ENCODE measurements at places on chromosomes 4 and X. TPM values are rescaled to one million over a fixed set of nuclear protein-coding genes. Genes with fewer than 3 reads are reported as not detected.

The DCLK2 gene
- 23.8 TPM for total RNA-seq

The FGF5 gene
- total RNA-seq = 1.1 TPM

DNA sequence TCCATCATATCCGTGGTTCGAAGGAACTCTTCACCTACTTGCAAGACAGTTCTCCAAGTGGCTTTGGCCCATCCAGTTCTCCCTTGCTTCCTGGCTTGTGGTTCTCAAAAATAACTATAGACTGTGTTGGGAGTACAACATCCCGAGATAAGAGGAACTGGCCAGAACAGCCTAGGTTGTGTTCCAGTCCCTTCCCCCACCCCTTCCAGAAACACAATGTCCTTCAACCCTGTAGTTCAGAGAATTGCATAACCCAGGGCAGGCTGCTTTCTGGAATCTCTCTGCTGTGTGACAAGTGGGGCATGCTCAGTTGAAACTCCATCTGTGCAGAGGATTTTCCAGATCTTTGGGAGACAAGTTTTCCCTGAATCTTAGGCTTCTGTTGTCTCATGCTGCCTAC lies 206.5 kb downstream of the PCDH10 start:
- no peak overlapping the region for H3K27ac ChIP-seq
- no peaks in the 10 kb centered on the region for H3K4me1 ChIP-seq
- no peaks in the 10 kb centered on the region for H3K36me3 ChIP-seq
- no peak overlapping the region for H3K4me3 ChIP-seq

DNA sequence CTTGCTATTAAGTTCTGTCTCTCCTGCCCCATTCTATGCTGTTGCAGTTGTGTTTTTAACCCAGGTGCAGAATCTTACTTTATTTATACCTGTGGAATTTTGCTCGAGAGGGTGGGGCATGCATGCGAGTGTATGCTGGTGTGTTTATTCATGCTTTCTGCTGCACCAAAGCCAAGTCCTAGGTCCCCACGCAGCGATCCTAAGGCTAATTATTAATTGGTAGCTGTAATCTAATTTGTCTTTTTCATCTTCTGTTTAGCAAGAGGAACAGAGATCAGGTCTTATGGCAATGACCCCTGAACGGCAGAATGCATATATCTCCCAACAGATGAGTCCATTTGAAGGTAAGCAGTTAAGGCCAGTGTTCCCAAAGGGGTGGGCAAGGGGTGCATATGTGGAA lies 58.7 kb upstream of the MTM1 start:
- H3K4me1 ChIP-seq = peaks cover 9% of the 10 kb centered on the region
- H3K4me3 ChIP-seq = no peak overlapping the region
- H3K27me3 ChIP-seq = no peaks in the 10 kb centered on the region
- no peak for DNase-seq
- no peak overlapping the region for H3K27ac ChIP-seq
- no peaks in the 10 kb centered on the region for H3K36me3 ChIP-seq

The CTAG2 gene
- not detected for total RNA-seq

- H3K27ac ChIP-seq = peak within 1 kb of the TSS; percentile 80
- peak; percentile 97 for DNase-seq
- no peaks in the 10 kb centered on the region for H3K36me3 ChIP-seq
- H3K4me3 ChIP-seq = peak within 1 kb of the TSS; percentile 49
These were observed at the start of gene PLK4 for GRCh38 chr4:127880763-127881562. PLK4 (plus strand) TSS chr4:127880893; CDS start chr4:127881135, 242 bp downstream.

DNA sequence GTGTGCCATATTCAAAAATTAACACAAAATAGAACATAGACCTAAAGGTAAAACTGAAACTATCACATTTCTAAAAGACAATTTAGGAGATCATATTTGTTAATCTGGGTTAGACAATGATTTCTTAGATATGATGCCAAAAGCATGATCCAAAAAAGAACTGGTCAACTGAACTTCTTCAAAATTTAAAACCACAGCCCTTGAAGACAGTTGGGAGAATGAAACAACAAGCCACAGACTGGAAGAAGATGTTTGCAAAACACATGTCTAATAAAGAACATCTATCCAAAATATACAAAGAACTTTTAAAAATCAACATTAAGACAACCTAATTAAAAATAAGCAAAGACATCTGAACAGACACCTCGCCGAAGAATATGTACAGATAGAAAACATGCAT lies 19.5 kb downstream of the COMMD8 start:
- no peak overlapping the region for H3K4me3 ChIP-seq
- H3K27ac ChIP-seq = no peak overlapping the region
- DNase-seq = no peak
- H3K4me1 ChIP-seq = no peaks in the 10 kb centered on the region
- H3K36me3 ChIP-seq = no peaks in the 10 kb centered on the region

- DNase-seq = no peak
- H3K27ac ChIP-seq = no peak overlapping the region
- peaks cover 2% of the 10 kb centered on the region for H3K27me3 ChIP-seq
- H3K4me1 ChIP-seq = no peaks in the 10 kb centered on the region
- no peak overlapping the region for H3K4me3 ChIP-seq
These were observed 234.6 kb downstream of the AFAP1 start for GRCh38 chr4:7705062-7705461.

The ZNF185 gene
- total RNA-seq = 3.2 TPM

DNA sequence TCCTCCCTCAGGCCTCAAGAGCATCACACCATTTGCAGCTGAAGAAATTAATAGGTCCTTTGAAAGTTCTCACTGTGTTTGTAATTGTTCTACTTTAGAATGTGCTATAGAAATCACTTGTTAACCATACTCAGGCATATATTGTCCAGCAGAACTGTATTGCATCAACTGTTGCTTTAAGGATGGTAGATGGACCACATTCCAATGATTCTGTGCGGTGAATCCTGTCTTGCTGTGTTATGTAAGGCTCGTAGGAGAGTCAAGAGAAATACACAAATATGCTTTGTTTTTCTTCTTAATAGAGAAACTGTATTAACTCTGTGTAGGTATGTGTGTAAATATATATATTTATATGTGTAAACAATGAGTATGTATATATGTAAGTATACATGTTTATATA lies 6.3 kb upstream of the ADGRA3 start:
- no peaks in the 10 kb centered on the region for H3K36me3 ChIP-seq
- H3K27ac ChIP-seq = no peak overlapping the region
- no peak for DNase-seq

DNA sequence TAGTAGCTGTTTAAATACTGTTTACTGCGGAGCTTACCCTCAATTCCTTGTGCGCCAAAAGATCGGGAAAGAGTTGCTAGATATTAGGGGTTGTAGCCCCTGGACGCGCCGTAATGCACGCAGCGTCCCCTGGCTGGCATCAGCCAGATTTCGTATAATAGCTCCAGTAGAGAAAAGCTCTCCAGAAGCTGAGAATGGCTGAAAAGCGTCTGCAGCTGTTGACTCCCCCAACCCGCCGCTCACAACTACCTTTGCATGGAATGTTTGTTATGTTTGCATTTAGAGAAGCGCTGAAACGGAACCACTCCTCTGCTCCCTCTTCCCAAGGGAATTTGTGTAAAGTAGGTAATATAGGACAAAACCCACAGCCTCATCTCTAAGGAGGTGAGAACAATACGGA lies 3.7 kb downstream of the DOCK11 start:
- no peaks in the 10 kb centered on the region for H3K27me3 ChIP-seq
- no peaks in the 10 kb centered on the region for H3K36me3 ChIP-seq
- no peak for DNase-seq
- no peak overlapping the region for H3K4me3 ChIP-seq

The AFM gene
- total RNA-seq = not detected

DNA sequence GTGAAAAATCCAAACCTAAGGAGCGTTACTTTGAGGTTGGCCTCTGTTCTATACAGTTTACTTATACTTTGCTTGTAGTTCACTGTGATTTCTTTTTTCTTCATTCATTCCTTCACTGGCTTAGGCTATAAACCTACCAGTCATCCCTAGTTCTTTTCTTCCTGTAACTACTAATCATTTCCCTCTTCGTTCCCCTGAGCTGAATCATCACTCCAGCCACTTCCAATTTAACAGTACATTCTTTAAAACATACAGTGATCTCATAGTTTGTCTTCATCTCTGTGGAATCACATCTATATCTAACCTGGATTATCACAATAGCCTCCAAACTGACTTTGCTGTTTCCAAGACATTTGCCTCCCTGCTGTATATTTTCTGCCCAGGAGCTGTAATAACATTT lies 25.2 kb upstream of the NPFFR2 start:
- no peak overlapping the region for H3K4me3 ChIP-seq
- H3K36me3 ChIP-seq = no peaks in the 10 kb centered on the region
- no peak for DNase-seq
- no peaks in the 10 kb centered on the region for H3K4me1 ChIP-seq

- H3K27me3 ChIP-seq = no peaks in the 10 kb centered on the region
- peak overlapping the region; percentile 60 for H3K4me3 ChIP-seq
- DNase-seq = no peak
These were observed 725 bp downstream of the SMC1A start for GRCh38 chrX:53421772-53422085.

DNA sequence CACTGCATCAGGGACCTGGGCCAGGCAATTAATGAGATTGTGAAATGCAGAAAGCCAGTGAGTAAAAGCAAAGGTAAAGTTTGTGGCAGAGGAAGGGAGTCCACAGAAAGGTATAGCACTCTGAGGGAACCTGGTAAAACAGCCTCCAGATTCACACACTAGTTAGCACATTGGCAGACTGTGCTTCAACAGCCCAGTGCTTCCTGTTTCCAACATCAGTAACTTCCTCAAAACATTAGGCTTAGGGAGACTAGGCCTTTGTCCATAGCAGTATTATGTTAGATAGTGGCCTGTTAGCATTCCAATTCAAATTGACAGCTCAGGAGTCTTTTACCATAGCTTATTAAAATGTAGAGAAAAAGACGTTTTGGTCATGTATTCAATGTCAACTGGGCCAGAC lies 582.6 kb upstream of the ACTRT1 start:
- no peaks in the 10 kb centered on the region for H3K36me3 ChIP-seq
- H3K4me1 ChIP-seq = no peaks in the 10 kb centered on the region
- no peak overlapping the region for H3K4me3 ChIP-seq
- no peak overlapping the region for H3K27ac ChIP-seq

GRCh38 chr4:188408244-188409030 lies 269.2 kb downstream of the TRIML1 start:
- no peaks in the 10 kb centered on the region for H3K4me1 ChIP-seq
- no peaks in the 10 kb centered on the region for H3K27me3 ChIP-seq
- no peak overlapping the region for H3K27ac ChIP-seq

- no peak overlapping the region for H3K27ac ChIP-seq
- no peak overlapping the region for H3K4me3 ChIP-seq
- DNase-seq = no peak
- no peaks in the 10 kb centered on the region for H3K36me3 ChIP-seq
- H3K4me1 ChIP-seq = no peaks in the 10 kb centered on the region
- no peaks in the 10 kb centered on the region for H3K27me3 ChIP-seq
These were observed 294.6 kb downstream of the ANK2 start for GRCh38 chr4:113344100-113344499.

- no peaks in the 10 kb centered on the region for H3K27me3 ChIP-seq
- DNase-seq = no peak
- no peaks in the 10 kb centered on the region for H3K4me1 ChIP-seq
- H3K27ac ChIP-seq = no peak overlapping the region
- H3K4me3 ChIP-seq = no peak overlapping the region
These were observed 40.9 kb upstream of the XK start for GRCh38 chrX:37644381-37645305.

DNA sequence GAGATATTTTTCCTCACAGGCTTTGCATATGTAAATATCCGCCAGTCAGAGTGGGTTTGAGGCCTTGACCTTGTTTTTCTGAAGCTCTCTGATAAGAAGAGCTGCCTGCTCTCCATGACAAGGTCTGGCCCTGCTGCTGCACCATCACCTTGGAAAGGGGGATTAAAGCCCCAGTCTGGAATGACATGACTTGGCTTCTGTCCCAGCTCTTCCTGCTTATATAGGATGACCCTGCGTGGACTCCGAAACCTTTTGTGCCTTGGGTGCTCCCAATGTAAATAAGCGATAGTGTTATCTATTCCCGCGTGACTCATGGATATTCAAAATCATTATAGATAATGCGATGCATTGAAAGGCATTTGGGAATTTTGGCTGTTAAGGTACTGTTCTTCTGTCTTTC lies 139.3 kb downstream of the BMPR1B start:
- no peak overlapping the region for H3K4me3 ChIP-seq
- DNase-seq = no peak
- no peaks in the 10 kb centered on the region for H3K4me1 ChIP-seq
- no peak overlapping the region for H3K27ac ChIP-seq

The MUC7 gene
- not detected for total RNA-seq

The PGAM4 gene
- not detected for total RNA-seq

The ADH7 gene
- total RNA-seq = not detected

- no peak overlapping the region for H3K27ac ChIP-seq
- DNase-seq = no peak
- H3K4me3 ChIP-seq = no peak overlapping the region
- no peaks in the 10 kb centered on the region for H3K36me3 ChIP-seq
- no peaks in the 10 kb centered on the region for H3K4me1 ChIP-seq
These were observed 6.5 kb downstream of the DOK7 start for GRCh38 chr4:3469386-3470243.

Data from sigmoid colon (tissue), 7 donors.